ENCODE measurements at places on chromosomes 11 and 22.

DNA sequence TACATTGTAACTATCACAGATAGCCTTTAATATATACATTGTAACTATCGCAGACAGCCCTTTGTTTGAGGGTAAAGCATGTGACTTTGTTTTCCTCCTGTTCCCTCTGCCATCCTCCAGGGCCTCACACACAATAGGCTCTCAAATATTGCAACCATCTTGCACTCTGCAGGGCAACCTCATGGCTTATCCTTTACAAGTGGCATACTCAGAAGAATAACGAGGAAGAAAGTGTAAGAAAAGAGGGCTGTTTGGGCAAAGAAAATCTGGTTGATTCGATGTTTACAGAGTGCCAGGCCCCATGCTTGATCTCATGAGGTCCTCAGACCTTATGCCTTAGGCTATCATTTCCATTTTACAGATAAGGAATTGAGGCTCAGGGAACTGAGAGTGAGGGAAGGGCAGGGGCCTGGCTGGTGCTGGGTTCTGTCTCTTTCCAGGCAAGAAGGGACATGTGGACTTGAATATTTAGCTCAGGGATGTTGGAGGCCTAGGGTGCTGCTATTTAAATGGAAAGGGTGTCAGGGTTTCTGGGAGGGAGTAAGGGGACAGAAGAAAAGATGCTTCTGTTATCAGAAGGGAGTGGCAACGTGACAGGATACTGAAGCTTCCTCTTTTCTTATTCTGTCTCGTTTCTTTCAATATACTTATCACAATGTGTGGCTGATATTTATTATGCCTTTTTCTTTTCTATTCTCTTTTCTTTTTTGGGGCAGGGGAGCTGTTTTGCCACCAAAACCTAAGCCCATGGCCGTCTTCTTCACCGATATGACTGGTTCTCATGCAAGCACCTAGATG is 1.1 kb upstream of the SAMM50 start:
- DNase-seq, result no peak

GRCh38 chr11:92387859-92388258 is 163.2 kb downstream of the FAT3 start:
- no peak for DNase-seq

- DNase-seq, result no peak
Measured at GRCh38 chr11:44835938-44836337, 109.2 kb downstream of the TSPAN18 start.

GRCh38 chr22:19681863-19682245 is 32.4 kb upstream of the SEPTIN5 start:
- no peak for DNase-seq

Measured in GM10248 (cell line).